ENCODE measurements at places on chromosomes 1 and 21. TPM values are rescaled to one million over a fixed set of nuclear protein-coding genes. Genes with fewer than 3 reads are reported as not detected.

The UMODL1 gene
- total RNA-seq = under 0.01 TPM

The PINK1 gene
- 90.7 TPM for total RNA-seq

The PRRX1 gene
- 1,001 TPM for total RNA-seq

The NOS1AP gene
- 0.32 TPM for total RNA-seq

The DPM3 gene
- total RNA-seq = 13.4 TPM

The TCHHL1 gene
- total RNA-seq = not detected

The EPHA10 gene
- total RNA-seq = not detected

The EXO1 gene
- total RNA-seq = 1.7 TPM

The OR6K3 gene
- total RNA-seq = not detected

The GIPC2 gene
- under 0.01 TPM for total RNA-seq

The SLC9A1 gene
- 4.7 TPM for total RNA-seq

The WDR4 gene
- 11.2 TPM for total RNA-seq

The F3 gene
- 40.7 TPM for total RNA-seq

The COL11A1 gene
- 264 TPM for total RNA-seq

The NPPB gene
- not detected for total RNA-seq

The OR2L8 gene
- 0.97 TPM for total RNA-seq

The FLVCR1 gene
- 8.4 TPM for total RNA-seq

The ZNF124 gene
- 39.0 TPM for total RNA-seq

The NR5A2 gene
- total RNA-seq = 0.32 TPM

The PRELP gene
- 2.4 TPM for total RNA-seq

The TPTE gene
- not detected for total RNA-seq

The LAMB3 gene
- 4.5 TPM for total RNA-seq

The SYT6 gene
- not detected for total RNA-seq

The SPRR4 gene
- not detected for total RNA-seq

The FCN3 gene
- total RNA-seq = not detected

The SIK1 gene
- 2.6 TPM for total RNA-seq

The CRYAA gene
- total RNA-seq = not detected
